ENCODE measurements at places on chromosomes 1 and 21. TPM values are rescaled to one million over a fixed set of nuclear protein-coding genes. Genes with fewer than 3 reads are reported as not detected.

Gene IQCC
- total RNA-seq = 2.5 TPM

Gene FCRL1
- 0.21 TPM for total RNA-seq

Gene PRKACB
- 61.4 TPM for total RNA-seq

Gene ZSCAN20
- total RNA-seq = 5.8 TPM

Gene PLPP3
- total RNA-seq = 109 TPM

Gene HSPB7
- total RNA-seq = 36.2 TPM

Gene CCT3
- total RNA-seq = 209 TPM

Gene NCF2
- total RNA-seq = 3.8 TPM

Gene PROK1
- 9.3 TPM for total RNA-seq

Gene KRTAP10-3
- total RNA-seq = not detected

Gene LIN28A
- total RNA-seq = not detected

Gene PRAMEF14
- not detected for total RNA-seq

Gene TRIM58
- 0.42 TPM for total RNA-seq
